SIG-M5 (cell line): ENCODE measurements at places on chromosomes 7 and 10.
A peak's percentile ranks its signal among the peaks of the same experiment; 100 is the strongest.

DNA sequence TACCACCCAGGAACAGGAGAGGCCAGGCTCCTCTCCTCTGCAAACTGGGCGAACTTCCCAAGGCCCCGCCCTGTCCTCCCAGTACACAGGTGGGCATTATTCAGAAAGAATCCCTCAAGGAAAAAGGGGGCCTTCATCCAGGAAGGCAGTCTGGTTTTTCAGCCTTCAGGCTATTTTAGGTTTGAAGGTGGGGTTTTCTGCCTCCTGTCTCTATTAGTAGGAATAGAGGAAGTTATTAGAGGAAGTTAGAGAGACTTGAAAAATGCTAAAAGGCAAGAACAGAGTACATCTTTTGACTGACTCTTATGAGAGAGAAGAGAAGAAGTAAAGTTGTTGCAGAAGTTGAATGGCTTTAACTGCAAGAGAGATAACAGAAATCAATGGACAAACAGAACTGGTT is 250.9 kb upstream of the SORCS1 start:
- DNase-seq: no peak

- no peak for DNase-seq
Observed at GRCh38 chr10:103451091-103451813, 918 bp downstream of the CALHM2 start.

- no peak for DNase-seq
Observed at GRCh38 chr7:127759945-127760421, 108.0 kb downstream of the SND1 start.

GRCh38 chr10:132196178-132197113 is 9.7 kb downstream of the DPYSL4 start:
- DNase-seq: no peak

GRCh38 chr7:2018569-2019460 is 213.9 kb downstream of the MAD1L1 start:
- peak; percentile 92 for DNase-seq

DNA sequence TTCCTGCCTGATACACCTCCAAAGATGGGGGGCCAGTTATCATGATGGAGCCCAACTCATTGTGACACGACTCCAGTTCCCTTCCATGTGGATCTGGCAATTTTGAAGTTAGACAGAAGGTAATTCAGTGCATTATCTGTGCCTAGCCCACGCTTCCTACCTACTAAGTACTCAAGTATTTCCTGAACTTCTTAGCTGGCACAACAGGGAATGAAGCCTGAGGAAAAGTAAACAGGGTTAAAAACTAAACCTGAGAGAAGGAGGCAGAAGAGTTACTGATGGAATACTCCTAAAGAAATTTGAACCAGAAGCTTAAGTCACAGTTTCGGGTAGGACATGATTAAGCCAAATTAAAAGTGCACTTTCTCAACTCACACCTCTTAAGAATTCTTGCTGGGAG is 1.1 kb upstream of the SEC31B start:
- DNase-seq: no peak

- no peak for DNase-seq
Observed at GRCh38 chr10:92894081-92894655, 45.8 kb downstream of the EXOC6 start.

DNA sequence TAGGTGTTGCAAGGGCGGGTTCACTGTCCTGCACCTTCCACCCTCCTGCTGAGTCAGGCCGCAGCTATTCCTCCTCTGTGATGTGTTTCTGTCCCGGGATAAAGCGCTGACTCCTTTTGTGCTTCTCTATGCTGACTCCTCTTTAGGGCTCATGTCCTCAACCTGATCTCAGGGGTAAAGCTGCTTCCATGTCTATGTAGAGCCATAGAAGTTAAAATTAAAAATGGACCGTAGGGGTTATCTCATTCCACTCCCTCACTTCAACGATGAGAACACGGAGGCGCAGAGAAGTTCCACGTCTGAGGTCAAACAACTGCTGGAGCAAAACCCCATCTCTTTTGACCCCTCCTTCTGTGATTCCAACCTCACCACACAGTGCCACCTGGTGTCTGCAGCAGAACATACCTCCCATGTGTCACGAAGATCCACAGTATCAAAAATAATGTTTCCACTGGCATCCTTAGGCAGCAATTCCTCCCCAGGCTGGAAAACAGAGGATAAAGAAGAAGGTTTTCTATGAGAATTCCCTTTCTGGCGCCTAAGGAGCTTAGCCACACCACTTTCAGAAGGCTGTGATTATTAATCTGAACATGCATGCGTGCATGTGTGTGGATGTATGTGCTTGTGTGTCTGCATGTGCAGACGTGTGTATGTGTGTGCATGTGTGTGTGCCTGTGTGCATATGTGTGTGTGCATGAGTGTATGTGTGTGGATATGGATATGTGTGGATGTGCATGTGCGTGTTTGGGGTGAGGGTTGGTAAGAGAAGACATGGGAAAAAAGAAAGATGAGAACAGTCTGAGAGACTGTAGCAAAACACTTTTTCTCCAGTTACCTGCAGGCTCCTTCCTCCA is 81.2 kb upstream of the UCN3 start:
- peak; percentile 1 for DNase-seq

- DNase-seq: no peak
Observed at GRCh38 chr7:122767339-122767738, 64.6 kb upstream of the RNF148 start.

- DNase-seq: no peak
Observed at GRCh38 chr7:36217211-36217960, 64.3 kb downstream of the EEPD1 start.

DNA sequence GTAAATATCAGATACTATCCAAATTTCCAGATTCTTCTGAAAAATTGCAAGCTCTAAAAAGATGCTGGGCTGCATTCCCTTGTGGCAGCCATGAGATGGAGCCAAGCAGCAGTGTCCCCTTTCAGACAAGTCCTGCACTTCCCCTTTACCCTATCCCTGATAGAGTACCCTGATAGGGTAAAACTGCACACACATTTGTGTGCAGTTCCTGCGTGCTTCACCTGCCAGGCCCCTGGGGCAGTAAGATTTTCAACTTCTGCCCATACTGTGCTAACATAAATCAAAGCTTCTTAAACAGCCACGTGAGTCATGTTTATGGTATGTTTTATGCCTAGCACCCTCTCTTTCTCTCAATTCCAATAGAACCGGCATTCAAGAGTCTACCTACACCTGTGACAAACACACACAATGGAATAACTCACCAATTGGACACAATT is 52.2 kb downstream of the IFIT5 start:
- DNase-seq: no peak

GRCh38 chr10:124668517-124669051 is 75.6 kb downstream of the FAM53B start:
- no peak for DNase-seq

- no peak for DNase-seq
Observed at GRCh38 chr10:79628988-79629954, 18.5 kb downstream of the SFTPA1 start.

- DNase-seq: no peak
Observed at GRCh38 chr10:73902351-73902750, 8.6 kb upstream of the PLAU start.

DNA sequence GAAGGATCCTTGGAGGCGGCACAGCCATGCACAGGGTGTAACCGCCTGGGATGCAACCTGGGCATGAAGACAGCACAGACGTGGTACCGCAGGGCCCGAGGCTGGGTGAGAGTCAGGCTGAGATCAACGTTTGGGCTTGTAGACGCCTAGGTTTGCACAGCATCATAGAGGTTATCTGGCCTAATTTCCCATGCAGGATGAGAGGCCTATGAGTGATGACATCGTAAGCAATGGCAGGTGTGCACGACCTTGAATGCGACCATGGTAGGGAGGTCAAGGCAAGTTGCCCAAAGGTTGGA is 7.5 kb downstream of the CALML3 start:
- no peak for DNase-seq

- no peak for DNase-seq
Observed at GRCh38 chr7:158743219-158743618, 38.6 kb upstream of the NCAPG2 start.

DNA sequence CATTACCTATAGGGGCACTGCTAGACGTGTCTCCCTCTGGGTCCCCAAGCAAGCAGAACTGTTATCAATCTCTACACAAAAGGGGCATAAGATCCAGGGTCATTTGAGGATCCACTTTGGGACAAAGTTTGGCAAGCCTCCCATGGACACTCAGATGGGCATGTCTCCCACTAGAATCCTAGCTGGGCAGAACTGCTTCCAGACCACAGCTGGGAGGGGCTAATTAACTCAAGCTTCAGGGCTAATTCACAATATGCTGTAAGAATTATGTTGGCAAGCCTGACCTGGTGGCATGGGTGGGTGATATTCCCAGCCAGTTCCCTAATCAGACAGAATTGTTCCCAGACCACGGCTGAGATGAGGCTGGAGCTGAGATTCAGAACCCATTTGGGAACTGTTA is 738.4 kb upstream of the FZD8 start:
- no peak for DNase-seq

- no peak for DNase-seq
Observed at GRCh38 chr7:80945976-80946375, 27.1 kb upstream of the SEMA3C start.

DNA sequence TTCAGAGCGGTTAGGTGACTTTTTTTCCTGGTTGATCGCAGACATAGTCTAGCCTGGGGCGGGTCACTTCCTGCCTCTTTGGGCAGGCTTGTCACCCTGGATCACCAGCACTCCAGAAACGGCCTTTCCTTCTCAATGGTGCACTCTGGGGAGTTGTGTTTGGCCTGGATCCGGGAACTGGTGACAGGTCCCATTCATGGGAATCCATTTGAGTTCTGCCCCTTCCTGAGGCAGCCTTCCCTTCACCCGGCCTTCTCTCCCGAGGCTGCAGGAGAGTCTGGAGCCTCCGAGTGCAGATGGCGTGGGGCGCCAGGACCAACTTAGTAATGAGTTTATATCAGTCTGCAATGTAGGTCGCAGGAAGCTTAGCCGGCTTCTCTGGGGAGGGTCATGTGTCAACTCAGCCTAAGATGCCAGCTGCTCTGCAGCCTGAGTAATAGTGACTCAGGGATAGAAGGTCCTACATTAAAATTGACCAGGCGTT is 54.2 kb downstream of the TACR2 start:
- no peak for DNase-seq

- no peak for DNase-seq
Observed at GRCh38 chr7:26265065-26265464, 26.6 kb upstream of the SNX10 start.

- DNase-seq: no peak
Observed at GRCh38 chr10:70442332-70442988, 979 bp upstream of the NODAL start.

DNA sequence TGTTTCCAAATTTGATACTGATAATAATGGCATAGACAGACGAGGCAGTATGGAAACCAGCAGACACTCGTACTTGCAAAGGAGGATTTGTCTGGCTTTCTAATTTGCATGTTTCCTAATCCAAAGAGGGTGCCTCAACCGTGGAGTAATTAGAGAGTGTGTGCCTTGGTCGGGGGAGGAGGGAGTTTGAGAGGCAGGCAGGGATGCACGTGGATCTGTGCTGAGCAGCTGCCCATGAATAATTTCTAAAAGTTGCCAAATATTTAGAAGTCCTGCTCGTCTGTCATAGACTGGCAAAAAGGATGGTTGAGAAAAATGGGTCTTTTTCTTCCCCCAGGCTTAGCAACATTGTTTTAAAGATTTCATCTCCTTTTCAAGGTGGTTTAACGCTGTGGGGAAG is 69.4 kb downstream of the PTPRE start:
- DNase-seq: no peak

DNA sequence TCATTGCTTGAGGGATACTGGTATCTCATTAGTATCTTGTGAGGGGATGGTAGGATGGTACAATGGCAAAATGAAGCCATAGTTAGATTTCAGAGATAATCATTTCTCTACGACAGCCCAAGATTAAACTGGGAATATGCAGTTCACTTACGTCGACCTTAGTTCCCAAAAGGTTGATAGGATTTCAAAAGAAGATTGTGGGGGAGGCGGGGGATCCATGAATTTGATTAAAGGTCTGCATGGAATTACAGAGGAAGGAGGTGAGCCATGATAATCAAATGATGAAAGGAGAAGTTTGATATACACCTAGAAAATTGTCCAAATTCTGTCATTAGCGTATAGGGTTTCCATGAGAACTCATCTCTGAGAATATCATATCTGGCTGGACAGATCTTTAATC is 206.6 kb downstream of the CELF2 start:
- no peak for DNase-seq

DNA sequence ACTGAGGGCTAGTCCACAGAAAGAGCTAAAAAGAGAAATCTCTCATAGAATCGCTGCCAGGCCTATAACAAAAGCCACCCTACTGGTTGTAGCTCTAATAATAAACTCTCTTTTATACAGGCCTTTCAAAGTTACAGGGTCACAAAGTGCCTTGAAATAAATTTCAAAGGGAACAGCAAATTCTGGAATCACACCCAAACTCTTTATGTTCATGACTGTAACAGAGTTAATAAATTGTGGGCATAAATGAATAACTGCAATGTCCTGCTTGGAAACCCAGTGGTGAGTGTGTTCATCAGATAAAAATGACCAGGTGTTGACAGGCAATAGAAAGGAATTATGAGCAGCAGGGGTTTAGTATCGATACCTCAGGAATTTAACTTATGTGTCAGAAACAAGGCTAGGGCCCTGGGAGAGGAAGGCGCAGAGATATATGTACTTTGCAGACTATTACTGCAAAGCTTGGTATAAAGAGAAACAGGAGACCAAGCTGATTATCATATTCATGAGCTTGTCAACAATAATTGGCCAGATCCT is 9.3 kb downstream of the CDC14C start:
- no peak for DNase-seq

DNA sequence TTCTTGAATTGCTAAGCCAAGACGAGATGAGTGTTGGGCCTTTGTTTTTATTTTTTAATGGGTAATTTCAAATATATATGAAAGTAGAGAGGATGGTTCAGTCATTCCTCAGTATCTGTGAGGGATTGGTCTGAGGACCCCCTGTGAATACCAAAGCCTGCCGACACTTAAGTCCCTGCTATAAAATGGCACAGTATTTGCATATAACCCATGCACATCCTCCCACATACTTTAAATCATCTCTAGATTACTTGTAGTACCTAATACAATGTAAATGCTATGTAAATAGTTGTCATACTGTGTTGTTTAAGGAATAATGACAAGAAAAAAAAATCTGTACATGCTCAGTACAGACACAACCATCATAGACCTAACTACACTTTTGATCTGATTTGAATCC is 73.4 kb downstream of the NOD1 start:
- no peak for DNase-seq

DNA sequence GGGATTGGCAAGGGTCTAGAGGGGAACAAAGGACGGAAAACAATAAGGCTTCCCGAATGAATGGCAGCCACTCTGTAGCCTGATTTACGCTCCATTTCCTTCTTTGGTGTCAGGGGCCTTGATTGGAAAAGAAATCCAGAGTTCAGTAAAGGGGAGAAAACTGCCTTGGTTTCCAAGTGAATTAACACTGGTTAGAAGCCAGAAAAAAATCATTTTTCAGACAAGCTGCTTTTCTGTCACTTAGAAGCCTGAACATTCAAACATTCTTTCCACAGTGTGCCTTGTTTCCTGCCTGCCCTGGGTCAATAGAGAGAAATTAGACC is 283 bp upstream of the TRDMT1 start:
- no peak for DNase-seq
